ENCODE measurements at places on chromosomes 5 and 9.

DNA sequence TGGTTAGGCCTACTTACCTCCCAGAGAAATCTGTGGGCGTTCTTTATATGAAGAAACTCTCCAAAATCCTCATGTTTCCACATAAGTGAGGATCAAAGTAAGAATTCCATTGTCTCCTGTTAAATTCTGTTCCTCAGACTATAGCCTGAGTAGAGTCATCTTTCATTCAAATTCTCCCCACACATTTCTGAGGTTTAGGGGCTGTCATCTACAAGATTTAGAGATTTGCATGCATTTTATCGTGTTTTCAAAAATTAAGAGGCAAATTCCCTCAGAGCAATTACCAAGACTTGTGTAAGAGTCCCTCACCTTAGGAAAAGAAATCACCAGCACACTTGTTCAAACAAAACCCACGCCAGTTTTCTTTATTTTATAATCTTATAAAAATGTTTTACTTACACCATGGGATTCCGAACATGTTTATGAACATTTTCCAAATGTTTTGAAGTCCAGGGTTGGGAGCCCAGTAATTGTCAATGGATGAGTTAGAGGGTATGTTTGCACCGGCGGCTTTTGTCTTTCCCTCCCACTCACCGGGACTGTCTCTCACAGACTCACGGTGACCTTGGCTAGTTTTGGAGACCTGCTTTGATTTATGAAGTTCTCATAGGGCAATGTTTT lies 367.6 kb downstream of the ENC1 start:
- DNase-seq, result no peak

DNA sequence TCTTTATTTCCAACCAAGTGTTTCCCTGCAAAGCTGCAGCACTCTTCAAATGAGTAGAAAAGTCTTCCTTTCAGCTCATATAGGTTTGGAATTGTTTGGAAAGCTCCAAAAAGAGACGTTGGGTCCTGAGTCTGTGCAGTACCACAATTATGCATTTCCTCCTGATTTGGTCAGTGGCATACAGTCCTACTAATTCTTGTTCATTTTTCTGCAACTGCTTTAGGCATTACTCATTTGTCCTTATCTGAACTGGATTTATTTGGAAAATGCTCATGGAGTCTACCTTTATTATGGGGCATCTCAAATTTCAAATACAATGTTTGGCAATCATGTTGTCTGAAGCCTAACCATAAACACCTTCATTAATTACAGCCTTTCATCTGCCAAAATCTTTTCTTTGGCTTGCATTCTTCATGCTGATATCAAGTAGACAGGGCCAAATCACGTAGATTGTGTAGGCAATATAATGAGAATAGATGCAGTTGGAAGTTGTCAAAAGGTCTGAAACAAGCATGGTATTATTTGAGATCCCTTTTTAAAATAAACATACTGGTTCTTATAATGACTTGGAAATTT lies 232.8 kb downstream of the TLE1 start:
- DNase-seq, result no peak

- no peak for DNase-seq
These were observed 245.8 kb upstream of the MAP3K1 start for GRCh38 chr5:56569566-56569965.

DNA sequence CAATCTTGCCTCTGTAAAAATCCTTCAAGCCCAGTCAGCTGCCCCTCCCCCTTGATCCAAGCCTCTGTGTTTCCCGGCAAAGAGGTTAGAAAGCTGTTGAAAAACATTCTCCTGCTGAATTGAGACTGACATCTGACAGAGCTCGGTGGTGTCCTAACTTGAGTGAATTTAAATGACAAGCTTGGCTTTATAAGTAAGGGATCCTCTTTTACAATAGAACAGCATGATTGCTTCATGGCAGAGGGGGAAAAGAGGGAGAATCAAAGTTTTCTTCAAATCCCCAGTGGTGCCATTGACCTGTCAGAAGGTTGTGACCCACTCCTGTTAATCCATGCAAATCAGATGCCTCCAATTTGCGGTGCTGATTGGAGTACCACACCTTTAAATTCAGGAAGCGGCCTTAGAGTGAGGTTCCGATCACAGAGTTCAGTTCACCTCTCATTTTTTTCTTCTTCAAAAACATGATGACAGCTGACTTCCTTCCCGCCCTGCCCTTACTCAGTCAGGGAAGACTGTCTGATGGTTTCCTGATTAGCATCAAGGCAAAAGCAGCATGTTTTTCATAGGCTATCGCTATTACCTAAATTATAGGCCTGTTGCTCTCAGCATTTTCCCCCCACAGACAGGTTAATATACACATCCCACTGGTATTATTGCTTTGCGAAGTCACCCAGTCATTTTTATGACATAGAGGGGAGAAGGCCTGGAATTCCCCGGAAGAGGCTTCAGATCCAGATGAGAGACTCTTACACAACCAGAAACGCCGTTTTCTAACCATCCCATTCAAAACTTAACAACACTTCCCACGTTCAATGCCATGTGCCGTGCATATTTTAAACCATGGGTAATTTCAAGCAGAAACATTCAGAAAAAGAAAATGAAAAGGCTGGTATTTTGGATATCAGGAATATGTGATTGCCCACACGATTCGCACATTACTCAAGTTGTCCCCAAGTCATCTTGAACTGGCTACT lies 141.4 kb downstream of the EBF1 start:
- no peak for DNase-seq

DNA sequence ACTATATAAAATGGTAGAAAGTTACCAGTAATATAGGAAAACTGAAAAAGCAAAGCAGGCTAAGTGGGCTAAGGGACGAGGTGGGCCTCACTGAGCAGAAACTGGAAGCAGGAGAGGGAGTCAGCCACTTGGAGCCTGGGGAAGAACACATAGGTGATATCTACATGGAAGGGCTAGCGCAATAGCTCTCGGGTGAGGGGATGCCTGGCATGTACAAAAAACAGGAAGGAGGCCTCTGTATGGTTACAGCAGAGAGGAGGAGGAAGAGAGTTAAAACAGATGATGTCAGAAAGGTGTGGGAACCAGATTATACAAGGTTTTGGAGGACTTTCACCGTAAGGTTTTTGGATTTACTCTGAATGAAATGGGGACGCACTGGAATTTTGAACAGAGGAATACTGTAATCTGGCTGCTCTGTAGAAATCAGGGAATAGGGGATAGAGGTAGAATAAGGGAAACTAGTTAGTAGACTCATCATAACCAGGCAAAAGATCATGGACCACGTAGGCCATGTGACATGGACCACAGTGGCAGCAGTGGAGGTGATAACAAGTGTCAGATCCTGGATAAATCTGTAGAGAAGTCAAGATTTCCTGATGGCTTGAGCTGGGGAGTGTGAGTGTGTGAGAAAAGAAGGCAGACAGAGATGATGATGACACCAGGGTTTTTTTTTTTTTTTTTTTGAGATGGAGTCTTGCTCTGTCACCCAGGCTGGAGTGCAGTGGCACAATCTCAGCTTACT lies 52.5 kb downstream of the FNBP1 start:
- no peak for DNase-seq

DNA sequence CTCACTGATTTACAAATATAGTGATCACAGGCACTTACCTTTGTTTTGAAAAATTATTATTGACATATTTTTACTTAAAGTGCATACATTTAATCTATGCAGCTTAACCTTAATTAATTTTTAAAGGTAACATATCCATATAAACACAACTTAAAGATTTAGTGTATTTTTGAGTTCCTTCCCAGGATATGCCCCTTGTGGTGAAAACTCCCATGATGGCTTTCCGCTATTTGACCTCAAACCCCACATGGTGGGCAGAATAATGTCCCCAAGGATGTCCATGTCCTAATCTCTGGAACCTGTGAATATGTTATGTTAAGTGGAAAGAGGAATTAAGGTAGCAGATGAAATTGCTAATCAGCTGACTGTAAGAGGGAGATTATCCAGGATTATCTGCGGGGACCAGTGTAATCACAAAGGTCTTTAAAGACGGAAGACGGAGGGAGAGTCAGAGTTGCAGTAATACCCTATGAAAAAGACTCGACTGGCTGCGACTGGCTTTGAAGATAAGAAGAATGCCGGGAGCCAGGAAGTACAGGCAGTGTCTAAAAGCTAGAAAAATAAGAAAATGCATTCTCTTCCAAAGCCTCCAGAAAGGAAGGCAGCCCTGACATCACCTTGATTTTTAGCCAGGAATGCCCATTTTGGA lies 193.9 kb downstream of the ICE1 start:
- DNase-seq, result no peak

DNA sequence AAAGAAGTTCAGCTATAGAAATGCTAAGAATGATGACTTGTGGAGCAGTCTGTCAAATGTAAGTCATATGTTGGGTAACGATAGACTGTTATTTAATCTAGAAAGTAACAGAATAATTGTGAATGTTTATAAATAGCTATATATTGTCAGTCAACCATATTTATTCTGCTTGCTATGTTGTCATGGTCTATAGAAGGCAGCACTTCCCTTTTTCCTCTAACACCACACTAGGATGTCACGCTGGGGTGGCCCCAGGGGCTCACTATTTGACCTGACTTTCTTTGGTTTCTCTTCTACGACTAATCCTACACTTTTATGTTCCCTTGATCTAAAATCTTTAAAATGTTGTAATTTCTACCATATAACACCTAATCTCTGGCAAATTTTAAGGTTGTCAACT lies 20.5 kb downstream of the ERAP2 start:
- no peak for DNase-seq

- DNase-seq, result no peak
These were observed 378.1 kb upstream of the TLE4 start for GRCh38 chr9:79193501-79194223.
